WERI-Rb-1 (cell line): ENCODE measurements at places on chromosomes 1 and 21.

- DNase-seq, result peak; percentile 74
Measured at GRCh38 chr1:36446271-36446670, 4.0 kb downstream of the OSCP1 start.

- DNase-seq, result no peak
Measured at GRCh38 chr1:244319283-244320132, 132.2 kb downstream of the ADSS2 start.

DNA sequence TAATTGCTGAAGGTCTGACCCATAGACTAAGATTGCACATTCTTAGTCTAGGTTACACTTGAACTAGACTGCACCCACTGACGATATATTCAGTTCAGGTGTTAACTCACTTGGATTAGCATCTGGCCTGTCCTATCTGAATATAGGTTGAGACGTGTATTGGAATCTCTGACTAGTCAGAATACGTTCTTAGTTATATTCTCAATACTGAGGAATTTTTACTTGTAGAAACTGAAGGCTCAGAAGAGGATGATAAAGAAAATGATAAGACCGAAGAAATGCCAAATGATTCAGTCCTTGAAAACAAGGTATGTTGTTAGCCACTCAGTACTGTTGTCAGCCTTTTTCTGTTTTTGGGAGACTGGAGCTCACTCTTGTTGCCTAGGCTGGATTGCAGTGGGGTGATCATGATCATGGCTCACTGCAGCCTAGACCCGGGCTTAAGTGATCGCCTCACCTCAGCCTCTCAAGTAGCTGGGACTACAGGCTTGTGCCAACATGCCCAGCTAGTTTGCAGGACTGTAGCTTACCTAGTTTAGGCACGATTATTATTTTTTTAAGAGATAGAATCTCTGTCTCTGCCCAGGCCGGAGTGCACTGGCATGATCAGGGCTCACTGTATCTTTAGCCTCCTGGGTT, 10.8 kb downstream of the CCDC17 start:
- no peak for DNase-seq

GRCh38 chr1:19690342-19690741, 25.7 kb downstream of the HTR6 start:
- no peak for DNase-seq

- DNase-seq, result peak; percentile 8
Measured at GRCh38 chr21:44424608-44425306, 30.6 kb upstream of the LRRC3 start.

DNA sequence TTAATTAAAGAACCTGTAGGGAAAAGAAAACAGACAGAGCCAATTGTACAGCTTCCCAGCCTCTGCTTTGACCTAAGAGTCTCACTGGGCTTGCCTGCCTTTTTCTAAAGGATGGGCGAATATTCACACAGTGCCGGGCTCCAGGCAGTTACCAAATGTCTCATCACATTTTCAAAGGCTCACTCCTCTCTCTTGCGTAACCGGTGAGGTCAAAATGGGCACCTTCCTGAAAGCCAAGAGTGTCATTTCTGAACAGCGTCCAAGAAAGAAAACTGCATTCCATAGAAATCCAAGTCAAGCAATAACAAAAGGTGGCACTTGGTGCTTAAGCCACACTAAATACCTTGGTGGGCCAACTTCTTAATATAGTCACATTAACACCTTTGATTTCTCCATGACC, 710 bp upstream of the PALMD start:
- no peak for DNase-seq

DNA sequence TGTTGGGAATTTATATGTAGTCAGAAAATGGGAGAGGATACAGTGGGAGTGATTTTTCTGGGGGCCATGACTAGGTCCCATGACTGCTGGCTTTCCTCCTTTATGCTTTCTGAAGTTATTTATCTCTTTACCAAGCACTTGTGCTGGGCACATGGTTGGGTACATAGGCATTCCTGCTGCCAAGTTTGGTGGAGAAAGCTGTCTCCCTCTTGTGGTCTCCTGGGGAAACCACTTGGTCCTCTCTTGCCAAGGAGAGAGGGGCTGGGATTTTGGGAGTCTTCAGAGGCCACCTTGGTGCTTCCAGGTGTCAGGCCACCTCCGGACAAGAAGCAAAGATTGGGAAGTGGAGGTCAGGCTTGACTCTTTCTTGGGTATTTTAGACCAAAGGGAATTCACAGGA, 120.2 kb upstream of the KCNE2 start:
- DNase-seq, result peak; percentile 39

- DNase-seq, result no peak
Measured at GRCh38 chr1:12342401-12343003, 112.7 kb downstream of the VPS13D start.

- no peak for DNase-seq
Measured at GRCh38 chr1:14522926-14523241, 75.6 kb upstream of the KAZN start.

- DNase-seq, result no peak
Measured at GRCh38 chr1:185960422-185961321, 226.5 kb downstream of the HMCN1 start.

GRCh38 chr21:23887725-23888306, 1719.5 kb downstream of the MRPL39 start:
- no peak for DNase-seq

- DNase-seq, result no peak
Measured at GRCh38 chr1:38015978-38016725, 3.6 kb downstream of the UTP11 start.

- no peak for DNase-seq
Measured at GRCh38 chr1:176789571-176790090, 326.7 kb downstream of the PAPPA2 start.

- no peak for DNase-seq
Measured at GRCh38 chr1:157288006-157288405, 149.8 kb upstream of the ETV3 start.

DNA sequence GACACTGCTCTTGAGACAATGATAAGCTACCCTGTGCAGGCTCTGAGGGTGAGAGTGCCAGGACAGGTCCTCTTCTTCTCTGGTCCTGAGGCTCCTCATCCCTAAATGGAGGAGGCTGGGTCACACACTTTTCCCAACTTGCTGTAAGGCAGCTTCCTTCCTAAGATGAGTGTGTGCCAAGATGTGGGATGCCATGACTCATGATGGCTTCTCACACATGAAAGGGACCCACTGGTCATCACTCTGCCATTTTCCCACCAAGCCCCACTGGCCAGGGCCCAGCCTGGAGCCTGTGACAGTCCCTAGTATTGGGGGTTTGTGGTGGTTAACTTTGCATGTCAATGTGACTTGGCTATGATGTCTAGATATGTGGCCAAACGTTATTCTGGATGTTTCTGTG, 54.4 kb downstream of the CNIH3 start:
- no peak for DNase-seq

- no peak for DNase-seq
Measured at GRCh38 chr1:25565626-25566025, 22.2 kb downstream of the LDLRAP1 start.

- DNase-seq, result no peak
Measured at GRCh38 chr1:22044690-22045420, 7.7 kb upstream of the CDC42 start.

- DNase-seq, result no peak
Measured at GRCh38 chr1:216325946-216326345, 97.3 kb downstream of the USH2A start.

GRCh38 chr1:228825840-228826484, 90.7 kb downstream of the RHOU start:
- no peak for DNase-seq

GRCh38 chr1:157992833-157993146, 655 bp upstream of the KIRREL1 start:
- DNase-seq, result no peak

GRCh38 chr1:5165762-5166161, 511.4 kb downstream of the AJAP1 start:
- no peak for DNase-seq

GRCh38 chr1:6094801-6095505, 49.3 kb downstream of the KCNAB2 start:
- DNase-seq, result no peak

DNA sequence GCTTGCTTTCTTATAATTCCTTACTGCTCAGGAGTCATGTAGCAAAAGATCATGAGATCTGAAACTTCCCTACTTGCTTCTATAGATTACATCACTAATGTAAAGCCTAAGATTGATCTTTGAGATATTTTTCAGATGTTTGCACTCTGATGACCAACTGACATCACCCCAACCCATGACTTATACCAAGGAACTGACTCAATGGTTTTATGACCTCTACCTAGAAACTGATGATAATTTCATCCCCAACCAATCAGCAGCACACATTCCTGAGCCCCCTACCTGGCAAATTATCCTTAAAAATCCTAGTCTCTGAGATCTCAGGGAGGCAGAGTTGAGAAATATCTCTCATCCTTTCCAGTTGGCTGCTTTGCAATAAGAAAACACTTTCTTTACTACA, 122.3 kb upstream of the CAMK1G start:
- no peak for DNase-seq

- DNase-seq, result no peak
Measured at GRCh38 chr1:65001231-65001792, 35.0 kb upstream of the JAK1 start.

DNA sequence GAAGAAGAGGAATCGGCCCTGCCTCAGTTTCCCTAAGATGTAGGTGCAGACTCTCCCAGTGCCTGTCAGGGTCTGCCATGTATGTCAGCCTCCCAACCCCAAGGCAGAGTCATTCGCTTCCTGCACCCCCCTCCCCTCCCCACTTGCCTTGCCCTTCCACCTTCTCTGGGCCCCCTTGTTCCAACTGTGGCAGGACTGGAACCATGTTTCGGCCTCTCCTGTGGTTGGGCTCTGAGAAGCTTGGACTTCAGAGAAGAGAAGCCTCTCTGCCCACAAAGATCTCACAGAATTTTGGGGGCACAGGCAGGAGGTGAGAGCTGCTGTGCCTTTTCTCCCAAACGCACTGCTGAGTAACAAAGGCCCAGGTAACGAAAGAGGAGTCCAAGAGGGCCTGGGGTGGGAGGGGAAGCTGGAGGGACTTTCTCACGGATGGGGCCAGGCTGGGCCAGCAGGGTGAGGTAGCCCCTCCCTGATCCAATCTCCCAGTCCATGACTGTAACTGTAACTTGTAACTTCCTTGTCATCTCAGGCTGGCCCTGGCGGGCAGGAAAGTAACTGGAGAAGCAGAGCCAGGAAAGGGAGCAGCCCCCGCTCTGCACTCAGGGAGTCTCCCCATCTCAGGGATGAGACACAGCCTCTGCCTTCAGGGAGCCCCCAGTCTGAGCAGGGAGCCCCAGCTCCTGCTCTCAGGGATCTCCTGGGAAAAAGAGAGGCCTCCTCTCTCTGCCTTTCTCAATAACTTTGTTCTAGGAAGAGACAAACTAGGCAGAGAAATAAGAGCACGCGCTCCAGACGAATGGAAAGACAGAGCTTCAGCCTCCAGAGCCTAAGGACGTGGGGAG, 11.3 kb downstream of the CRABP2 start:
- peak; percentile 70 for DNase-seq

GRCh38 chr1:180299479-180300221, 69.6 kb downstream of the LHX4 start:
- peak; percentile 71 for DNase-seq
